ENCODE measurements at places on chromosomes 5 and 9.

DNA sequence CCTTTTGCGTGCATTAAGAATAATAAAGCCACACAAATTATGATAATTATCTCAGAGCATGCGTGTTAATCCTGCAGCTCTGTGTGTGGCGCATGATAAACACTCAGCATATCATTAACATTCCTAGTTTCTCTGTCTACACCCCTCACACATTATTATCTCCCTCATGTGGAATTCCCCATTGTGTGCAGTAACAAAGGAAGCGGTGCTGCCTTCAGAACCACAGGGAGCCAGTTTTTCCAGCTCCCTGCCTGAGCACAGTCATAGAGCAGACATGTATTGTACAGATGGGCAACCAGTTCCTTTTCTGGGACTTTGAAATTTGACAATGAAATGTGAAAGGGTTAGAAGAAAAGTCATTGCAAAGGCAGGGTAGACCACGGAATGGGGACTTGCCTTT, 1365.5 kb upstream of the CDH9 start:
- DNase-seq: no peak

GRCh38 chr5:150119421-150120061, 33.2 kb upstream of the CSF1R start:
- DNase-seq: no peak

- no peak for DNase-seq
These were observed 11.4 kb downstream of the CEP72 start for GRCh38 chr5:623531-623930.

DNA sequence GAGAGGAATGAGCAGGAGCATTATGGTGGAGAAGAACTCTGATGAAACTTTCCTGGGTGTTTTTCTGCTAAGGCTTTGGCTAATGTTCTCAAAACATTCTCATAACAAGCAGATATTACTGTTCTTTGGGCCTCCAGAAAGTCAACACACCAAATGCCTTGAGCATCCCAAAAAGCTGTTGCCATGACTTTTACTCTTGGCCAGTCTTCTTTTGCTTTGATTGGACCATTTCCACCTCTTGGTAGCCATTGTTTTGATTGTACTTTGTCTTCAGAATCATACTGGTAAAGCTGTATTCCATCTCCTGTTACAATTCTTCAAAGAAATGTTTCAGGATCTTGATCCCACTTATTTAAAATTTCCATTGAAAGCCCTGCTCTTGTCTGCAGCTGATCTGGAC, 139.6 kb downstream of the MAN2A1 start:
- DNase-seq: no peak

GRCh38 chr9:37324261-37324683, 98.2 kb upstream of the GRHPR start:
- no peak for DNase-seq

DNA sequence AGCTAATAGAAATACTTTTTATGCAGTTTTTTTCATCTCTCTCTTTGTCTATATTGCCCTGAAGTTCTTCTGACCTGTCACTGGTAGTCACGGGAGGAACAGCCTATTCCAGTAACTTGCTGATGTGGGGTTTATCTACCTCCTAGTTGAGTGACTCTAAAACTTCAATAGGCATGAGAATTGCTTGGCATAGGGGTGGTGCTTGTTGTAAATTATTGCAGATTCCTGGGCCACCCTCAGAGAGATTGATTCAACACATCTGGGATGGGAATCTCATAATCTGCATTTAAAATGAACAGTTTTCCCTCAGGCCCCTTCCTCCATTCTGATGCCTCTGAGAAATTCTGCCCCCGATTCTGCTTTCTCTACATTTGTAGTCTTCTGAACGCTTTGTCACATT, 184.4 kb downstream of the ARHGEF28 start:
- DNase-seq: no peak

DNA sequence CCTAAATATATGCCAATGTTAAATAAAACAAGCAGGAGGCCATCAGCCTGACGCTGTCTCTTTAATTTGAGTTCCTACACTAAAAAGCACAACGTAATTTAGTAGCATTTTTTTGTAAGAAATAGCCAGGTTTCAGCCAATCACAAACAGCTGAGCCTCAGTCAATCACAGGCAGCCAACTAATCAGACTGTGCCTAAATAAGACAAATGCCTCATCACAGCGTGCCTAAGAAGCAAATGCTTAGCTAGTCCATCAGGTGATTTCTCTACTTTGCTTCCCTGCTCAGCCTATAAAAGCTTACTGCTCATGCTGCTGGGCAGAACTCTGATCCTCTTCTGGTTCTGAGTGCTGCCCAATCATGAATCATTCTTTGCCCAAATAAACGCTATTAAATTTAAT, 38.3 kb upstream of the RORB start:
- DNase-seq: no peak

GRCh38 chr5:16037121-16037845, 142.3 kb downstream of the MARCHF11 start:
- DNase-seq: no peak

DNA sequence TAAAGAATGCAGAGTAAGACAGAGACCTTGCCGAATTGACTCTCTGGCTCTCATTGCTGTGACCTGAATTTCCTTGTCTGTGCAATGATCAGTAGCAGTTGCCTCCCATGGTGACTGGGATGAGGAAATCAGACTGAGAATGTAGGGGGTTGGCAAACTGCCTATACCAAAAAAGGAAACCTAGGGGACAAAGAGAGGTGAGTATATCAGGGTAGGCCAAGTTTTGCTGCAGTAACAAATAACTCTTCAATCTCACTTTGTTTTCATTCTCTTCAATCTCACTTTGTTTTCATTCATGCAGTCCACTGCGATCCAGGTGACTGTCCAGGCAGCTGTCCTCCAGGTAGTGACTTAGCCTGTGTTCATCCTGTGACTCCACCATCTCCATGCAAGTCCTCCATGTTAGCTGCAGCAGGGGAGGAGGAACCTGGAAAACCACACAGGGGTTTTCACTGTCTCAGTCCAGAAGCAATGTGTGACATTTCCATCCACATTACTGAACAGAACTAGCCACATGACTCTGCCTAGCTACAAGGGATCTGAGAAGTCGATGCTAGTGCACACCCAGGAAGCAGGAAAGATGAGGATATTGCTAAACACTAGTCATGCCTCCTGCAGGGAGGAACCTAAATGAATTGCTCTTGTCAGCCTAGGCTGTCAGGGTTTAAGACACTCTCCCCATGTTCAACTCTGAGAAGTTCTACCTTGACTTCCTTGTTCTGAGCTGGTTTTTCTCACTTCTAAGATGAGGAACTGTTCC, 26.0 kb downstream of the TMEM174 start:
- DNase-seq: no peak

DNA sequence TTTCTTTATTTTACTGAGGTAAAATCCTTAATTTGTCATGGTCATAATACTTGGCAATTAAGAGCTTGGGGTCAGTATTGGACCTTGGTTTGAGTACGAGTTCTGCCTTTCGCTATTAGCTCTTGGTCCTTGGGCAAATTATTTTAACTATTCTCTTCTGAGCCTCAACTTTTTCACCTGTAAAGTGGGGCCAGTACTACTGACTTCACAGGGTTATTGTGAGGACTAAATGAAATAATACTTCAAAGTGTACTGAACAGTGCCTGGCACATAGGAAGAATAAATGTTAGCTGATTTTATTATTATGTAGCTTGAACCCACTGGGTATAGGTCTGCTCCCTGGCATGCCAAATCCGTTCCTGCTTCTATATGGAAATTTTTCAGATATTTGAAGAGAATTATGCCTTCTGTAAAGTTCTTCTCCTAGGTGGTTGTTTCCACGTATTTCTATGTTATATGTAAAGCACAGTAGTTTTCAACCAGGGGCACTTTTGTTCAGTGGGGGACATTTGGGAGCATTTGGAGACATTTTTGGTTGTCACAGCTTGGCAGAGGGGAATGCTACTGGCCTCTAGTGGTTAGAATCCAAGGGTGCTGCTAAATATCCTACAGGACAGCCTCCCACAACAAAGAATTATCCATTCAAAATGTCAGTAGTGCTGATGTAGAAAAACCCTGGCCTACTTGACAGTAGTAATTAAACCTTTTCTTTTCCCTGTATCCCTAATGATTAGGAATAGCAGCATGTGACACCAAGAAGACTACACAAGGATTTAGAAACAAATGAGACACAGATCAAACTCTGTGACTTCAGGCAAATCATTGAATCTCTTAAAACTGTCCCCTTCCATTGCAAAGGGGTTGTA, 4.5 kb downstream of the RCL1 start:
- no peak for DNase-seq

Measured in coronary artery (tissue), 2 donors.